ENCODE measurements at places on chromosomes 6 and 20. TPM values are rescaled to one million over a fixed set of nuclear protein-coding genes. Genes with fewer than 3 reads are reported as not detected.
A peak's percentile ranks its signal among the peaks of the same experiment; 100 is the strongest.

- no peaks in the 10 kb centered on the region for H3K27me3 ChIP-seq
- no peak overlapping the region for H3K27ac ChIP-seq
- H3K36me3 ChIP-seq: no peaks in the 10 kb centered on the region
- DNase-seq: no peak
- H3K4me1 ChIP-seq: no peaks in the 10 kb centered on the region
Measured at GRCh38 chr20:12237772-12238171, 320.1 kb downstream of the BTBD3 start.

DNA sequence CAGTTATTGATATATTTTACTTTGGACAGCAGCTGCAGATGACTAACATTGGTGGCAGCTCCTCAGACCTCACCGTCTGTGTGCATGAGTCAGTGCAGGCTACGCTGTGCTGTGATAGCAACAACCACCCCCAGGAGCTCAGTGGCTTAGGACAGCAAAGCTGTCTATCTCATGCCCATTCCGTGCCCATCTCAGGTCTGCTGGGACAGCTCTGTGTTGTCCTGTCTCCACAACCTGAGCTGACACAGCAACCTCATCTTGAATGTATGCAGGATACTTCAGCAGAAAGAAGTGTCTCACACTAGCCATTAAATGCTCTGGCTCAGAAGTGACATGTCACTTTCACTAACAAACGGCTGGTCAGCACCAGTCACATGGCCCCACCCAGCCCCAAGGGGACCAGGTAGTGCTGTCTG, 47.7 kb downstream of the BANF2 start:
- peak; percentile 96 for DNase-seq
- H3K4me1 ChIP-seq: peaks cover 23% of the 10 kb centered on the region
- H3K27me3 ChIP-seq: no peaks in the 10 kb centered on the region
- peak overlapping the region; percentile 27 for H3K4me3 ChIP-seq

- no peak overlapping the region for H3K27ac ChIP-seq
- H3K36me3 ChIP-seq: no peaks in the 10 kb centered on the region
- peaks cover 10% of the 10 kb centered on the region for H3K4me1 ChIP-seq
- no peak for DNase-seq
- no peak overlapping the region for H3K4me3 ChIP-seq
- H3K27me3 ChIP-seq: no peaks in the 10 kb centered on the region
Measured at GRCh38 chr6:100381111-100381510, 83.6 kb downstream of the SIM1 start.

Gene ALDH5A1
- total RNA-seq: 2.2 TPM

GRCh38 chr20:49785852-49786175, 26.8 kb upstream of the SLC9A8 start:
- H3K36me3 ChIP-seq: no peaks in the 10 kb centered on the region
- DNase-seq: no peak
- no peak overlapping the region for H3K27ac ChIP-seq
- peaks cover 3% of the 10 kb centered on the region for H3K4me1 ChIP-seq
- H3K27me3 ChIP-seq: no peaks in the 10 kb centered on the region

Gene GTSF1L
- not detected for total RNA-seq

DNA sequence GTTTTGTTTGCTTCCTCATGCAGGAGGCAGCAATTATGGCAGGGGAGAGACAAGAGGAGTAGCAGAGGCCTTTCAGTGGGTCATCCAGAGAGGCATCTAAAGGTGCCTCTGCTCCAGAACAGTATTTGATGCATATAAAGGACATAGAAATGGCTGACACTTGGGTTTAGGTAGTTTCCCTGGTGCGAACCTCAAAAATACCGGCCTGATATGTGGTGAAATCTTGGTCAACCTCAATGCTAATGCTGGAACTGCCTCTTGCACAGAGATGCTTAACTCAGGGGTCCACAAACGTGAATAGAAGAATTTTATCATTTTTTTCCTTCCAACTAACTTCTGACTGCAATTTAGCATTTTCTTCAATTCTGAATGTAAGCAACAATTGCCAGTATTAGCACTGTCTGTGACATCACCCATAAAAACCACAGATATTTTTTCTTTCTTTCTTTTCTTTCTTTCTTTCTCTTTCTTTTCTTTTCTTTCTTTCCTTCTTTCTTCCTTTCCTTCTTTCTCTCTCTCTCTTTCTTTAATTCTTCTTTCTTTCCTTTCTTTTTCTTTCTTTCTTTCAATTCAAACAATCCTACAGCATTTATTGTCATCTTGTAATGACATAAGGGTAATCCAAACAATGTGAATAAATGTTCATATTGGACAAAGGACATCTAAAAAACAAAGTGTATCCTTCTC, 180.0 kb upstream of the UST start:
- H3K27me3 ChIP-seq: no peaks in the 10 kb centered on the region
- H3K4me3 ChIP-seq: peak overlapping the region; percentile 64
- H3K36me3 ChIP-seq: no peaks in the 10 kb centered on the region
- DNase-seq: no peak
- peaks cover 27% of the 10 kb centered on the region for H3K4me1 ChIP-seq

Gene RGS17
- total RNA-seq: 1.4 TPM

- no peak for DNase-seq
- H3K36me3 ChIP-seq: no peaks in the 10 kb centered on the region
- no peaks in the 10 kb centered on the region for H3K27me3 ChIP-seq
- peaks cover 37% of the 10 kb centered on the region for H3K4me1 ChIP-seq
- peak overlapping the region; percentile 68 for H3K27ac ChIP-seq
Measured at GRCh38 chr6:116556065-116556464, 2.5 kb downstream of the CALHM4 start.

Gene TINAG
- total RNA-seq: not detected

DNA sequence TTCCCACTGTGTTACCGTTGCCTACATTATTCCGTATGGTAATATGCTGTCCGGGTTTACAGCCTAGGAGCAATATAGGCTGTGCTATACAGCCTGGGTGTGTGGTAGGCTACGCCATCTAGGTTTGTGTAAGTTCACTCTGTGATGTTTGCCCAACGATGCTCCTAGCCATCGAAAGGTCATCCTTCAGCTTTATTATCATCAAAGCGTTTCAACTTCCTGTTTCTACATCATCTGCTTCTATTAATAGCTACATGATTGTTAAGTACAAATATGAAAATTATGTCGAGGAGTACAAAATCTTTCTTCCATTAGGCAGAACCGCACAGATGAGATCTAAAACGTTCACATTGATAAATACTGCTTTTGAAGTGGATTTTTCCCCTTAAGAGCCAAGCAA, 69.9 kb downstream of the PPP1R14C start:
- peaks cover 11% of the 10 kb centered on the region for H3K4me1 ChIP-seq
- no peaks in the 10 kb centered on the region for H3K36me3 ChIP-seq
- no peaks in the 10 kb centered on the region for H3K27me3 ChIP-seq
- H3K27ac ChIP-seq: no peak overlapping the region
- no peak for DNase-seq
- no peak overlapping the region for H3K4me3 ChIP-seq

Gene UST
- 21.2 TPM for total RNA-seq

DNA sequence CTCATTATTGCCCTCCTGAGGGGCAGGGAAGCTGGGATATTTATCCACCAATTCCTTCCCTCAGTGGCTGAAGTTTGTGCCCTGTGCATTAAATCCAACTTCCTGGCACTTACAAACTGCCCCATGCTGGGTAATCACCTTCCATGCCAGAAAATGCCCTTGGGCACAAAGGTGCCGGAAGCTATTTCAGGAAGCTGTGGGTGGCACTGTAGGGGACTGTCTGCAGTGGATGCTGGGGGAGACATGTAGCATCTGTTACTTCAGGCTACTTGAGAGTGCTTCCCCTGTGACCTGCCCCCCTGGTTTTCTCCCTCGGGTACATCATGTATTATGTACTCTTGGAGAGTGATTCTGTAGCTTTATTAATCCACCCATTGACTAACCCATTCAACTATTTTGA, 24.7 kb upstream of the RALGAPA2 start:
- H3K4me1 ChIP-seq: no peaks in the 10 kb centered on the region
- no peak overlapping the region for H3K4me3 ChIP-seq
- no peaks in the 10 kb centered on the region for H3K27me3 ChIP-seq
- no peaks in the 10 kb centered on the region for H3K36me3 ChIP-seq
- no peak for DNase-seq

- DNase-seq: no peak
- H3K27me3 ChIP-seq: no peaks in the 10 kb centered on the region
- no peak overlapping the region for H3K27ac ChIP-seq
- H3K4me3 ChIP-seq: no peak overlapping the region
- H3K4me1 ChIP-seq: peaks cover 24% of the 10 kb centered on the region
Measured at GRCh38 chr20:1804554-1804956, 90.7 kb upstream of the SIRPA start.

GRCh38 chr6:32196682-32197616, 4.5 kb upstream of the GPSM3 start:
- H3K27me3 ChIP-seq: peaks cover 5% of the 10 kb centered on the region
- DNase-seq: peak; percentile 64

DNA sequence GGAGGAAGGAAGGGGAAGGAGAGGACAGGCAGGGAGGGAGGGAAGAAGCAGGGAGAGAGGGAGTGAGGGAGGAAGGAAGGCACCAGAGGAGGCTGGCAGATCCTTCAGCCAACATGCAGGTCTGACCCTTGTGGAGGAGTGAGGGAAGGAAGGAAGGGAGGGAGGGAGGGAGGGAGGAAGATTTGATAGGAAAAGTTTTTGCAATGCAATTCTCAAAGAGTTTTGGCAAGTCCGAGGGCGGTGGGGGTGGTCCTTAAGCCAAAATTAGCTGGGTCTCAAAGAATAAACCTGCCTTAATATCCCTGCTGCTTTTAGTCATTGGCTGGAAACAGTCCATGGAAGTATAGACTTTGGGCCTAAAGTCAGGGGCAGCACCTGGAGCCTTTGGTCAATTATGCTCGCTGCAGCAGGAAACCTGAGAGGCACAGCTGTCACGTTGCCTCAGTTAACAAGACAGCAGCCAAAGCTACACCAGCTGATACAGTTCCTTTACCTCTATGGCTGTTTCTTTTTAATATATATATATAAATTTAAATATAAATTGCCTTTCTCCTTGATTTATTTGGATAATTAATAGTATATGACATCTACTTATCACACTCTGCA, 115.7 kb upstream of the RALGAPA2 start:
- H3K27ac ChIP-seq: no peak overlapping the region
- no peaks in the 10 kb centered on the region for H3K36me3 ChIP-seq
- H3K4me1 ChIP-seq: no peaks in the 10 kb centered on the region
- H3K4me3 ChIP-seq: no peak overlapping the region
- DNase-seq: no peak

Gene CST7
- not detected for total RNA-seq

- peak; percentile 26 for DNase-seq
- peaks cover 82% of the 10 kb centered on the region for H3K27me3 ChIP-seq
- no peaks in the 10 kb centered on the region for H3K36me3 ChIP-seq
- peak overlapping the region; percentile 73 for H3K4me3 ChIP-seq
- H3K4me1 ChIP-seq: peaks cover 4% of the 10 kb centered on the region
Measured at GRCh38 chr6:144064402-144065212, 30.8 kb downstream of the SF3B5 start.

DNA sequence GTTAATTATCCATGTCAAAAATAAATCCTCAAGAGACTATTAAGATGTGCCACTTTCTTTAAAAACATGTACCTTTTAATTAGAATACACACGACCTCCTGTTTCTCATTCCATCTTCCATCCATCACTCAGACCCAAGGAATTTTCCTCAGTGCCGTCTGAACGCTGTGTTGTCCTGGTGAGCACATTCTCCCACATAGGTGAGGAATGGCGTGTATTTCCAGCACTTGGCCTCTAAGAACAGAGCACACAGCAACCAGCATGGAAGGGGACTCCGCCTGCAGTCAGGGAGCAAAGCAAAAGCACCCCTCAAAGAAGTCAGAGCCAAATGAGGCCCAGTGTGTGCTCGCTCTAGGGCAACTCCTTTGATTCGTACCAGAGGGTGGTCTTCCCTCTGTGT, 45.9 kb downstream of the TBXT start:
- no peaks in the 10 kb centered on the region for H3K36me3 ChIP-seq
- H3K4me3 ChIP-seq: no peak overlapping the region
- H3K4me1 ChIP-seq: no peaks in the 10 kb centered on the region
- no peaks in the 10 kb centered on the region for H3K27me3 ChIP-seq

DNA sequence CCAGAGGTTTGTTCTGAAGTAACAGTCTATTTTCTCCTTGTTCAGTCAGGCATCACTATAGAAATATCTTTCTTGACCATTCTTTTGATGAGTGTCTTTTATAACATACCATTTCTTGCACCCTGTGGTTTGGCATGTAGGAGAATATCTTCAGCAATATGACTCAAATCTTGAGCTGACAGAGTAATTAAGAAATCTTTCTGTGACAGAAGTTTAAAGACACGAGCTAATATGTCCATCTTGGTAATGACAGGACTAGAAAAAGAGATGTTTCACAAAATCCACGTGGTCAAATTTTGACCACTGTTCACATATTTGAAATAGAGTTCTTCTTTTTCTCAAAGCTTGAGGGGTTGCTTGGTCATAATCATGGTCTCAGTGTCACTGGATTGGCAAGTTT, 149.9 kb downstream of the MYB start:
- H3K36me3 ChIP-seq: no peaks in the 10 kb centered on the region
- H3K4me3 ChIP-seq: no peak overlapping the region
- peaks cover 18% of the 10 kb centered on the region for H3K4me1 ChIP-seq
- DNase-seq: no peak
- peak overlapping the region; percentile 38 for H3K27ac ChIP-seq

Gene HSPA1L
- 0.29 TPM for total RNA-seq

Gene TREM2
- total RNA-seq: 0.59 TPM

Gene SMLR1
- not detected for total RNA-seq

GRCh38 chr6:138264372-138264880, 46.1 kb upstream of the PBOV1 start:
- H3K36me3 ChIP-seq: no peaks in the 10 kb centered on the region
- H3K27ac ChIP-seq: no peak overlapping the region
- H3K4me3 ChIP-seq: no peak overlapping the region
- DNase-seq: no peak
- H3K27me3 ChIP-seq: peaks cover 18% of the 10 kb centered on the region

DNA sequence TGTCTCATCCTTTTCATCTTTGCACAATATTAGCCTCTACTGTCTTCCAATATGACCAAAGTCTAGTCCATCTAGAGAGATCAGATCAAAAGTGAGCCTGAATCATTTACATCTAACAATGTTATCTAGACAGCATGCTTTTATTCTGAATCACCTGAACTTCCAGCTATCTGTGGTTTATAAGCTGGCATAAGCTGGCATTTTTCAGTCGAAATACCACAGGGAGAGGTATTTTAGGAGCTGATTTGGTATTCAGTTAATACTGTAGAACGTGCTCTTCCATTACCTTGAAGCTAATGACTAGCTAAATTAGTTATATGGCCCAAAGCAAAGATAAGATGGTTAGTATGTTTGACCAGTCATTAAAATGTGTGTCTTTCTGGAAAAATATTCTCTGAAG, 188.3 kb upstream of the AGPAT4 start:
- no peak overlapping the region for H3K27ac ChIP-seq
- H3K4me3 ChIP-seq: no peak overlapping the region
- no peaks in the 10 kb centered on the region for H3K36me3 ChIP-seq
- H3K4me1 ChIP-seq: no peaks in the 10 kb centered on the region
- DNase-seq: no peak
- H3K27me3 ChIP-seq: no peaks in the 10 kb centered on the region

- H3K36me3 ChIP-seq: no peaks in the 10 kb centered on the region
- peak overlapping the region; percentile 52 for H3K4me3 ChIP-seq
- no peaks in the 10 kb centered on the region for H3K4me1 ChIP-seq
- no peak for DNase-seq
Measured at GRCh38 chr6:143614235-143614634, 63.5 kb upstream of the PHACTR2 start.

- H3K27ac ChIP-seq: no peak overlapping the region
- peaks cover 22% of the 10 kb centered on the region for H3K27me3 ChIP-seq
- no peaks in the 10 kb centered on the region for H3K36me3 ChIP-seq
- DNase-seq: peak; percentile 81
- H3K4me3 ChIP-seq: no peak overlapping the region
- no peaks in the 10 kb centered on the region for H3K4me1 ChIP-seq
Measured at GRCh38 chr20:44068316-44069201, 118.4 kb downstream of the JPH2 start.

Measured in osteoblast (primary cell).